ENCODE measurements at places on chromosomes 16 and 17. TPM values are rescaled to one million over a fixed set of nuclear protein-coding genes. Genes with fewer than 3 reads are reported as not detected.

KRT15 gene
- total RNA-seq, result 0.13 TPM

ZNF750 gene
- total RNA-seq, result not detected

NME2 gene
- 801 TPM for total RNA-seq

- no peak overlapping the region for H3K27ac ChIP-seq
- H3K27me3 ChIP-seq, result peaks cover 20% of the 10 kb centered on the region
- no peaks in the 10 kb centered on the region for H3K4me1 ChIP-seq
- no peak overlapping the region for H3K4me3 ChIP-seq
These were observed 3.9 kb downstream of the SKAP1 start for GRCh38 chr17:48426019-48426665.

GRCh38 chr17:82230609-82231311 is 1.9 kb downstream of the SLC16A3 start:
- peak overlapping the region; percentile 38 for H3K4me3 ChIP-seq
- H3K36me3 ChIP-seq, result no peaks in the 10 kb centered on the region
- no peak for DNase-seq
- no peak overlapping the region for H3K27ac ChIP-seq
- peaks cover 6% of the 10 kb centered on the region for H3K4me1 ChIP-seq

All from H1 (cell line).